Activated naive CD8-positive, alpha-beta T cell treated with anti-CD3 and anti-CD28 coated beads, Interleukin-2, amount 50 U/mL, for 24 hours (primary cell): ENCODE measurements at places on chromosomes 11 and 22.

DNA sequence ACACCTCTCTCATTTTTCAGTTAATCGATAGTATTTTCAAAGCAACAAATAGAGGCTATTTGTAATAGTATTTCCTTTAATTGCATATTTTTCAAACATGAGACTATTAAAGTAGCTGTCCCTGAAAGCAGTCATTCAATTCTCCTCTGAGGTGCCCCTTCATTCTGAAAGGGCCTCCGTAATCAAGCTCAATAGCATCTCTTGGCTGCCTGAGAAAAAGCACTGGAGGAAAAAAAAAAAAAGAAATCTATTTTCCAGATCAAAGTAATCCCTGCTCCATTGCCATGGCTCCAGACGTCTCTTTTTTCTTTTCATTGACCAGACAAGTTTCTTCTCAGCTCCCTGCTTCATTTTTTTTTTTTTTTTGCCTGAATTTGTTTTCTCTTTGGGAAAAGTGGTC, 154.5 kb upstream of the BLID start:
- DNase-seq: no peak

DNA sequence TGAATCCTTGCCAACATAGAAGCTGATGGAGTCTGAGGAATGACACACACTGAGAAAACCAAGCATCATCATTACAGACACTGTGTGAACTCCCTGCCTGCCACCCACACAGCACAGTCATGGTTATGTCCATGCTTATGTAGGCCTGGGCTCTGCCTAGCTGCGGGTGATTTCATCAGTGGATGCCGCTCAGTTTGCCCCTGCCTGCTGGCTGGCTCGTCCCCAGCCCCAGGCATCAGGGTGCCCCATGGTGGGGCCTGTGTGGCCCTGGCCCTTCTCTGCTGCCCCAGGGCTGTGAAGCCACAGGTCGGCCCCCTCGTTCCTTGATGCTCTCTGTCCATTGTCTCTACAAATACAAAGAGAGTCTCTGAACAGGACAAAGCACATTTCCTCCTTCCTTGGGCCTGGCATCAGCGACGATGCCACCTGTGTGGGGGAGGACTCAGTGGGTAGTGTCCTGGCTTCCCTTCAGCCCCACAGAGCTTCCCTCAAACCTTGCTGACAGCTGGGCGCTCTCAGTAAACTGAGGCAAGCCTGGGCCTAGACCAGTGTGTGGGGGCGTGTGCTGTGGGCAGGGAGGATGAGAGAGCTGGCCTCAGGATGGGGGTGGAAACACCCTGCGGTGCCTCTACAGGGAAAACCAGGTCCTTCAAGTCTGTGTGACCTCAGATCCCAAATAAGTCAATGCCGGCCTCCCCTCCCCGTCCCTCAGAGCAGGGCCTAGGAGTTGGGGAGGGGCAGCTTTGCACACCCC, 20.0 kb upstream of the TUB start:
- DNase-seq: no peak

- DNase-seq: no peak
These were observed 390.6 kb downstream of the DYNC2H1 start for GRCh38 chr11:103499710-103500340.

DNA sequence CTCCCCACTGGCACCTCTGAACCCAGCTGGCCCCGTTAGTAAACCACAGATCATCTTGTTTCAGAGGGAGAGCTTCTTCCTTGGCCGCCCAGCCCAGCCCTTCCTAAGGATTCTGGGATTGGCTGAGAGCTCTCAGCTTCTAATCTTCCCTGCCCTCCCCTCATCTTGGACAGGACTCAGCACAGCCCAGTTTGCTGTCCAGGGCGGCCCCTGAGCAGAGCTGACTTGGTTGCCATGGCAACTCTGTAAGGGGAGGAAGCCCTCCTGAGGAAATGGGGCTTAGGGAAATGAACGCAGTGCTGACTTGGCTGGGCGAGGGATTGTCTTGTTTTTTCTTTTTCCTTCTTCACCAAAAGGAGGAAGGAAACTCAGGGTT, 4.6 kb downstream of the APOL4 start:
- no peak for DNase-seq

GRCh38 chr11:36240173-36240572, 49.1 kb downstream of the COMMD9 start:
- no peak for DNase-seq

GRCh38 chr11:47328449-47329390, 23.8 kb downstream of the MYBPC3 start:
- no peak for DNase-seq

DNA sequence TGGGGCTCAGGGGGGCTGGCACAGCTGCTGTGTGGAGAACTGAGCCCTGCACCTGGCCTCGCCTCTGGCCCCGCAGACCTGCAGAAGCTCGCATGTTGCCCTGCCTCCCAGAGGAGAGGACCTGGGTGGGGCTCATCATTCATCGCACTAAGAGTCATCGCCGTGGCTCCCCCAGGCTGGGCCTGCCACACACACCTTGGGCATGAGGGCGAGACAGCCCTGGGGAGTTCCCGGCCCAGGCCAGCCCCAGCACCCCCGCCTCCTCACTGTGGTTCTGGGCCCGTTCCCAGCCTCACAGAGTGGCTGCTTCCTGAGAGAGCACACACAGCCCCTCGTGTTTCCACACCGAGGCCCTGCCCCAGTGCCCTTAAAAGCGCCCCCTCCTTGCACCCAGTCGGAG, 694.6 kb downstream of the TBC1D22A start:
- no peak for DNase-seq

DNA sequence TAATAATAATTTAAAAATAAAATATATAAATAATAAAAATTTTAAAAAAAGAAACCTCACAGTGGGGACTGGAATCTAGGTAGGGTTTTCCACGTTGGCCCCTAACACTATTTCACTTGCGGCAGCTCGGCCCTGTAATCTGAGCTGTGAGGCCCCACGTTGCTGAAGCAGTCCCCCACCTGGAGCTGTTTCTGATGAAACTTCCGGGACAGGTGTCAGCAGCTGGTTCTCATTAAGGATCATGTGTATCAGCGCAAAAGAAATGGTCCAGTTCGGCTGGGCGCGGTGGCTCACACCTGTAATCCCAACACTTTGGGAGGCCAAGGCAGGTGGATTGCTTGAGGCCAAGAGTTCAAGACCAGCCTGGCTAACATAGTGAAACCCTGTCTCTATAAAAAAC, 17.3 kb downstream of the RHOD start:
- DNase-seq: no peak

GRCh38 chr11:110000850-110001249, 92.3 kb upstream of the ZC3H12C start:
- DNase-seq: no peak

DNA sequence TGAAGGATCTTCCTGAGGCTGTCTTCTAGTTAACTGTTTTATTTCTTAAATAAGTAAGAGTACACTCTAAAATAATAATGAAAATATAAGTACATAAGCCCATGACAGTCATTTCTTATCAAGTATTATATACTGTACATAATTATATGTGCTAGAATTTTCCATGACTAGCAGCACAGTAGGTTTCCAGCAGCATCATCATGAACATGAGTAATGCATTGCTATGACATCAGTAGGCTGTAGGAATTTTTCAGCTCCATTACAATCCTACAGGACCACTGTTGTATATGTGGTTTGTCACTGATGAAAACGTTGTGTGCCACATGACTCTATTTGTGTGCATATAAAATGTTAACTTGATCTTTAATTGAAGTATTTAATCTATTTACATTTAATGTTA, 22.0 kb downstream of the ZNF202 start:
- DNase-seq: no peak

DNA sequence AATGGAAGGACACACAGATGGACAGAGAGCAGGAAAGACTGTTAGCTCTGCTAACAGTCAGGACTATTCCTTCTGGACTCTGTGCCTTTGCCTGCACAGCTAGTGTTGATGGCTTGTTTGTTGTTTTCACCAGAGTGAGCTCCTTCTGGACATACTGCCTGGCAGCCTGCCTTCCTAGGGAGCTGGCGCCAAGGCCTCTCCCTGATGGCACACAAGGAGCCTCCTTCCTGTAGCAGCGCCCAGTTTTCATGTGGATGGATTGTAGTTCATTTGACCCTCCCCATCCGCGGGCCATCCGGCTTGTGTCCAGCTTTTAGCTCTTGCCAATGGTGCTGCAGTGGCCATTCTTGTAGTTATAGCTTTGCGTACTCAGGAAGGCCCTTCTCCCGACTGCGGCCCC, 16.6 kb upstream of the BCR start:
- no peak for DNase-seq

- DNase-seq: no peak
These were observed 301.9 kb downstream of the OPCML start for GRCh38 chr11:133230431-133230830.

- peak; percentile 73 for DNase-seq
These were observed 70.8 kb upstream of the NARS2 start for GRCh38 chr11:78645226-78646202.

DNA sequence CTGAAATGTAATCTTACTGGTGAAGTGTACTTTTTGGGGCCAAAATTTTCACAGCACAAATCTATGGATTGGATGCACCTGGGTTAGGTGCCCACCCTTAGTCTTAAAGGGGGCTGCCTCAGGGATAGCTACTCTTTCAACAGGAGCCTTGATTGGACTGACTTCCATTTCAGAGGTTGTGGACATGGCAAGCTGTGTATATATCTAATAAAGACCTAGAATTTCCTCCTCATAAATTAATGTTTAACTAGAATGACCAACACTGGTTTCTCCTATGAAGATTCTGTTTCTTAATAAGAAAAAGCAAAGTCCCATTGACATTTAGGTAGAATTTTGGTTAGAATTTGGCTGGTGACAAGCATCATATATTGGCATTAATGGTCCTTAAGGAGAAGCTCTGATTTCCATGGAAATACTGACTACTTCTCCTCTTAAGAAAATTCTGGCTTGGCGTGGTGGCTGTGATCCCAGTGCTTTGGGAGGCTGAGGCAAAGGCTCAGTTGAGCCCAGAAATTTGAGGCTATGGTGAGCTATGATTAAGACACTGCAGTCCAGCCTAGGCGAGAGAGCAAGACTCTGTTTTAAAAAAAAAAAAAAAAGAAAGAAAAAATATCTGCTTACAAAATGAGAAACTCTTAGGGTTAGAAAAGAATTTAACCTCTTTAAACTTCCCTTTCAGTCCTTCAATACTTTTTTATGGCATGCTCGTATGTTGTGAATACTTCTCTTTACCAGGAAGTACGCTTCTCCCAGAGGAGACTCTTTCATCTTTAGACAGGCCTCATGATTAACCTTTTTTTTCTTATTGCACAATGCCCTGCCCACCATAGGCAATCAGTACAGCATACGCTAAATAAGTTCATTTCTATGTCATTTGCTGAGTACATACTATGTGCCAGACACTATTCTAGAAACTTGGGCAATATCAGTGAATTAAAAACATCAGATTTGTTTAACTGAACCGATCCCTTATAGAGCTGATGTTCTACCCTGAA, 77.2 kb downstream of the PRR5L start:
- DNase-seq: no peak

GRCh38 chr11:27470826-27471588, 1.6 kb downstream of the LGR4 start:
- no peak for DNase-seq

DNA sequence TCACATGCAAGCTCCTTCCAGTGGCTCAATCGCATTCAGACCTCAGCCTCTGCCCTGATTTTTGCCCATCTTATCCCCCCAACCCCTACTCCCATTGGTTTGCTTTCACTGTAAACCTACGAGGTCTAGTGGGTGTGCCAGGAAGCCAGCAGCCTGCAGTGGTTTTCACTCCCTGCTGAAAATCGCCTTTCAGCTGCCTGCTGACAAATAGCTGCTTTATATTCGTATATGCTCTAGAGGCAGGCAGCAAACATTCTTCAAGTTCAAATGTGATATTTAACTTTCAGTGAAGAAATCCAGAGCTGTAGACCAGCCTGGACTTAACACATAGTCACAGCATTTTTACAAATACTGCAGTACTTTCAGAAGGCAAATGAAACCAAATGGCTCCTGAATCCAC, 92.8 kb upstream of the APOA1 start:
- DNase-seq: peak; percentile 28

GRCh38 chr11:27353593-27354358, 9.2 kb downstream of the CCDC34 start:
- no peak for DNase-seq

- DNase-seq: no peak
These were observed 107.8 kb downstream of the ZBTB16 start for GRCh38 chr11:114167355-114167754.

DNA sequence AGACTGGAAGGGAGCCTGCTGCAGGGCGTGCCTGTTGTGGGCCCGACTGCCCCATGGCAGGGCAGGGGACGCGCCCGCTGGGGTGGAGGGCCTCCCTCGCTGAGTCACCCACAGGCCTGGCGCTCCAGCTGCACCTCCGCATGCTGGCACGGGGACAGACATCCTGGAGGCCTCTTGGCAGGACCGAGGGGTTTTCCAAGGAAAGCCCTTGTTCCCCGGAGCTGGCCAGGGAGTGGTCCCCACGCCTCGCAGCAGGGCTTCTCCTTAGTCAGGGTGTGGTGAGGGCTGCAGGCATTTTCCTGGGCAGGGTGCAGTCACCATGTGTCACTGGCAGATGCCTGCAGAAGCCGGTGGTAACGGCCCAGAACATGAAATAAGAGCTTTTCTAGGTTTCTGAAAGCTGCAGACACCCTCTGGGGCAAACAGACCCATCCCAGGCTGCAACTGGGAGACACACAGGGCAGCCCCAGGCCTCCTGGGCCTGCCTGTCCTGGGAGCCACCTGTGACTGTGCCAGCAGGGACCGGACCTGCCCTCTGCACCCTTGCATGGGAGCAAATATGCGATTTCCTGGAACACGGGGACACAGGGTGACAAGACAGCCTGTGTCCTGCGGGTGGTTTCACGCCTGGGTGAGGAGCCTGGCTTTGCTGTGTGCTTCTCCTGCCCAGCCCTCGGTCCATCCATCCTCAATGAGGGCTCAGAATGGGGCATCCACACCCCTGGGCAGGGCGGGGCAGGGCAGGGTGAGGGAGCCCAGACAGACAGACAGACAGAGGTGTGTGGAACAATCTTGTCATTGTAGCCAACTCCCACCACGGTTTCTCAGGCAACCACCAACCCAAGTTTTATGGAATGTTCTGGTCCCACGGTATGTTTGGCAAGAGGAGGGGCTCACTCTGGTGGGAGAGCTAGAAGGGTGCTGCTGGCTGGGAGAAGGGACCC, 43.2 kb upstream of the FADD start:
- no peak for DNase-seq

DNA sequence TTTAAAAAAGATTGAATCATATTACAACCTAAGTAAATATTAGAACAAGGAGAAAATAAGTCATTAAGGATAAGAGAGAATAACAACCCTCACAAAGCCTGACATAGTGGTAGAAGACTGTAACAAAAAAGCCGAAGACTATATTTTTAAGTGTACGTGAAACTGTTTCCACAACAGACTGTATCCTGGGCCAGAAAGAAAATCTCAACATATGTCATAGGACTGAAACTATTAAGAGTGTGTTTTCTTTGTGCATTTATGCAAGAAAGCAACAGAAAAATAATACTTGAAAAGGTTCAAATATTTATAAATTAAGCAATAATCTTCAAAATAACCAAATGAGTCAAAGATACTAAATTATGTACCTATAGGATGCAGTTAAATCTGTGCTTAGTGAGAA, 309.8 kb downstream of the CASP12 start:
- no peak for DNase-seq

DNA sequence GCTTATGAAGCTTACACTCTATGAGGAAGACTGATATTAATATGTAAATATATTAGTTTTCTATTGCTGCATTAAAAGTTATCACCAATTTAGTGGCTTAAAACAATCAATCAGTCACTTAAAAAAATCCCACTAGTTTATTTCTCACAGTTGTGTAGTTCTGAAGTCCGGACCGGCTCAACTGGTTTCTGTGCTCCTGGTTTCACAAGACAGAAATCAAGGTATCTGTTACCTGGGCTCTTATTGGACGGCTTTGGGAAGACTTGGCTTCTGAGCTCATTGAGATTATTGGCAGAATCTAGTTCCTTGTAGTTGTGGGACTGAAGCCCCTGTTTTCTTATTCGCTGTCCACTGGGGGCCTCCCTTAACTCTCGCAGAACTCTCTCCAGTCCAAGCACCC, 343.0 kb downstream of the RAB38 start:
- no peak for DNase-seq
